ENCODE measurements at places on chromosomes 12 and 14.

DNA sequence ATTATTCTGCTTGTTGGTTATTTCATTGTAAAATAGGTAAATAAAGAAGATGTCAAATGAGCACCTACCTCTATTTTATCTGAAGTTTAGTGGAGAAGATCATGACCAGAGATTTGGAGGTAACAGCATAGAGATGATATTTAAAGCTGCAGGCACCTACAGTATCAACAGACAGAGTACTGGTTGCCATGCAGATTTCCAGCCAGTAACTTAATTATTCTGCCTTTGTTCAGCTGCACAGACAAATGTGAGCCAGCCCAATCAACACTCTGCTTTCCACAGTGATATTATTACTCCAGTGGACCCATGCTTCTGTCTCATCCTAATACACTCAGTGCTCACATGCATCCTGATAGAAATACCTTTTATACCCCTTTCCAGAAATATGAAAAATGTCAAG, 348.5 kb upstream of the RGS6 start:
- no peak for DNase-seq
- no peaks in the 10 kb centered on the region for H3K36me3 ChIP-seq
- no peak overlapping the region for H3K4me3 ChIP-seq
- no peak overlapping the region for H3K27ac ChIP-seq
- no peaks in the 10 kb centered on the region for H3K27me3 ChIP-seq
- no peaks in the 10 kb centered on the region for H3K4me1 ChIP-seq

DNA sequence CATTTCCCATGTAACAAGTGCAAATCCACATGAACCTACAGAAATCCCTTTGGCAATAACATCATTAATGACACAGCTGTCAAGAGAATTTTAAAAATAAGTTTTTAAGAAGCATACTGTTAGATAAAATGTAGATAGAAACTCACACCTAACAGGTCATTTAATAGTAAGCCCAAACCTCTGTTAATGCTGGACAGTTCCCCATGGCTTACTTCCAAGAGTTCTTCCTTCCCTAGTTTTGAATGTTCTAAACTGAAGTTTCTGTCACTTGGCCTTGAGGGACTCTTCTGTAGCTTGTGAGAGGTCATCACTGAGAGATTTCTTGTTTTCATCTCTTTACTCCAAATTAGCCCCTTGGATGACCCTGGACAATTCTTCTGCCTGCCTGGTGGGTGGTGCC, 22.7 kb downstream of the OTX2 start:
- no peak overlapping the region for H3K4me3 ChIP-seq
- H3K27ac ChIP-seq = no peak overlapping the region
- H3K4me1 ChIP-seq = no peaks in the 10 kb centered on the region
- H3K27me3 ChIP-seq = peaks cover 29% of the 10 kb centered on the region
- no peaks in the 10 kb centered on the region for H3K36me3 ChIP-seq
- no peak for DNase-seq

DNA sequence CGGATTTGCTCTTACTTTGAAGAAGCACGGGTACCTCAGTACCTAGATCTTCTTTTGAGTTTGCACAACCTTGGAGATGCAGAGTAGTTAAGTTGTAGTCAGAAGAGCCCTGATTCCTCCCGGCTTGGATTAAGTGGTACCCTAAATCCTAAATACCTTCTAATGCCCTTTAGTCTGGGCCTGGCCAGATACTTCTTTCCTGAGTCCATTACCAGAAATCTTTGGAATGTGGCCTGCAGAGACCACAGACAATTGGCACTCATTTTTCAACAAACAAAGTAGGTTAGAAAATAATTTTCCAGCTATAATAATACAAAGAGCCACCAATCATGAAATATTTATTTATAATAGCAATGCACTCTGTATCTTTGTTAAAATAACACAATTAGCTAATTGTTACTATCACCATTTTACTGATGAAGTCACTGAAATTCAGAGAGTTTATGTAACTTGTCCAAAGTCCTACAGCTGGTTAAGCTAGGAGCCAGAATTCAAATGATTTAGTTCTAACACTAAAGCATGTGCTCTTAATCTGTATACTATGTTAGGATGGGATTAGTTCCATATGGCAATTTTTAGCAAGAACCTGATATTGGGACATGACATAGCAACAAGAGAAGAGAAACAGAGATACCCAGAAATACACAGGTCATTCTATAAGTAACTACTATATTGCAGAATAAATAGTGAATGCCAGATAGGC, 132.1 kb upstream of the PDZRN4 start:
- no peaks in the 10 kb centered on the region for H3K4me1 ChIP-seq
- no peaks in the 10 kb centered on the region for H3K36me3 ChIP-seq
- H3K27ac ChIP-seq = no peak overlapping the region
- no peak for DNase-seq
- H3K4me3 ChIP-seq = no peak overlapping the region

DNA sequence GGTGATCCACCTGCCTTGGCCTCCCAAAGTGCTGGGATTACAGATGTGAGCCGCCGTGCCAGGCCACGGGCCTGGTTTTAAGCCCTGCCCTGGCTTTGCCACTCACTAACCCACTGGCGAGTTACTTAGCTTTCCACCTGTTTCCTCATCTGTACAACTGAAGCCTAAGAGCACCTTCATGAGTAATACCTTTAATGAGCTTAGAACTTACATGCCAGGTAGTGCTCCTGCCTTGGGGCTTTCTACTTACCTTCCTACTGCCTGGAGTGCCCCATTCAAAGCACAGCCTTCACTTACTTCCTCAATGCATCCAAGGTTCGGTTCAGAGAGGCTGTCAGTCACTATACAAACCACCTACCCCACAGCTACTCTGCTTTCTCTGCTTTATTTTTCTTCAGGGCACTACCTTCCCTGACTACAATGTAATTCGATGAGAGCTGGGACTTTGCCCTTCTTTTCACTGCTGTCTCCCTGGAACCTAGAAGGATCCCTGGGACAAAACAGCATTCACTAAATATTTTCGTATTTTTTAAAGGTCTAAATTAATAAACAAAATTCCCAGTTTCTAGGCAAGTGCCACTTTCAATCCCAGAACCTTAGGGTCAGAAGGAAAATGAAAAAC, 13.8 kb downstream of the ZCCHC8 start:
- no peaks in the 10 kb centered on the region for H3K4me1 ChIP-seq
- H3K27ac ChIP-seq = no peak overlapping the region
- no peak overlapping the region for H3K4me3 ChIP-seq
- H3K27me3 ChIP-seq = no peaks in the 10 kb centered on the region
- H3K36me3 ChIP-seq = peaks cover 7% of the 10 kb centered on the region

DNA sequence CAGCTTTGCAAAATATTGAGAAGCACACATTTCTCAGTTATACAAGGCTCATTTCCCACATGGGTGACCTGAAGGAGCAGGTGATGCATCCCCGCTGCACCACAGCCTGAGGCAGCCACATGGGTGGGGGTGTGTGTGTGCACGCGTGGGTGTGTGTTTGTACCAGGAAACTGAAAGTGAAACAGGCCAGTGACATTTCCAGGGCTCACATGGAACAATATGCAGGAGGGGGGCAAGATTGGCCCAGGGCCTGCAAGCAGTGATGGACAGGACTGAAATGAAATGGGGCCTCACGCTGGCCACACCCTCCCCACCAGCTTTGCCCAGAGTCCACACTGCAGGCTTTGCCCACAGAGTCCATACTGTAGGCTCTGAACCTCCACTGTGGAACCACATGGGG, 154.2 kb upstream of the PARP11 start:
- H3K4me3 ChIP-seq = no peak overlapping the region
- no peaks in the 10 kb centered on the region for H3K27me3 ChIP-seq
- H3K36me3 ChIP-seq = no peaks in the 10 kb centered on the region
- H3K4me1 ChIP-seq = no peaks in the 10 kb centered on the region

DNA sequence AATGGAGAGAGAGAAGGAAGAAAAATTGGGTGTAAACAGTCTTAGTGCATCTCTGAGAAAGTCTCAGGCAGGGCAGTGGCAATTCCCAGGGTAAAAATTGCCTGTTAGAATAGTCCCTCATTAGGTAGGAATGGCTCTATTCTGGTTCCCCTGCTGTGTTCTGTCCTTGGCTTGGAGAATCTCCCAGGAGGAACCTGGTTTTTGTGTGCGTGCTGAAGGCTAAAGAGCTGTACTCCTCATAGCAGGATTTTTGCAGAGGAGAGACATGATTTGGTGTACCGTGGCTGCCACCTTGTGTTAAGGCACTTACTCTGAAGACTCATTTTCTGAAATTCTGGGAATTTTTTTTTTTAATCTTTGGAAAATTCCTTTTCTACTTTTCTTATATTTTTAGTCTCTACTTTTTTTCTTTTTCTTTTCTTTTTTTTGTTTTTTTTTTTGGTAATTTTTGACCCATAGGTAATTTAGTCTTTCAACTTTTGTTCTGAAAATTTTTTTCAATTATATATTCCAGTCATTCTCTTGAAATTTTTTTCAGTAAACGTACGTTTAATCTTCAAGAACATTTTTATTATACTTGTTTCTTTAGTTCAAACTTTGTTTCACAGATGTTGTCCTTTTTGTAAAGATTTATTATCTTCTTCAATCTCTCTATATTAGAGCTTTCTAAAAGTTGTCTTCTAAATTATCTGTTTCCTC, 63.8 kb downstream of the FBXO33 start:
- no peaks in the 10 kb centered on the region for H3K4me1 ChIP-seq
- H3K36me3 ChIP-seq = no peaks in the 10 kb centered on the region
- no peaks in the 10 kb centered on the region for H3K27me3 ChIP-seq

- no peaks in the 10 kb centered on the region for H3K27me3 ChIP-seq
- H3K4me3 ChIP-seq = no peak overlapping the region
- no peaks in the 10 kb centered on the region for H3K4me1 ChIP-seq
- H3K36me3 ChIP-seq = no peaks in the 10 kb centered on the region
- DNase-seq = no peak
- no peak overlapping the region for H3K27ac ChIP-seq
These were observed 86.3 kb downstream of the VWF start for GRCh38 chr12:6038160-6038559.

Data from breast epithelium (tissue), 4 donors.